ENCODE measurements at places on chromosomes 7 and 10. TPM values are rescaled to one million over a fixed set of nuclear protein-coding genes. Genes with fewer than 3 reads are reported as not detected.

GRCh38 chr10:89203237-89203636 is 3.9 kb downstream of the CH25H start:
- peaks cover 7% of the 10 kb centered on the region for H3K4me1 ChIP-seq
- peaks cover 17% of the 10 kb centered on the region for H3K27me3 ChIP-seq
- no peaks in the 10 kb centered on the region for H3K36me3 ChIP-seq

GRCh38 chr7:50450590-50451032 is 461 bp upstream of the FIGNL1 start:
- H3K27me3 ChIP-seq, result peaks cover 15% of the 10 kb centered on the region
- peaks cover 11% of the 10 kb centered on the region for H3K36me3 ChIP-seq
- H3K4me3 ChIP-seq, result peak overlapping the region; percentile 84
- peak overlapping the region; percentile 79 for H3K27ac ChIP-seq

GRCh38 chr10:50496228-50496627 is 127.5 kb downstream of the SGMS1 start:
- DNase-seq, result no peak
- no peak overlapping the region for H3K4me3 ChIP-seq
- H3K27ac ChIP-seq, result no peak overlapping the region
- H3K27me3 ChIP-seq, result no peaks in the 10 kb centered on the region

DNA sequence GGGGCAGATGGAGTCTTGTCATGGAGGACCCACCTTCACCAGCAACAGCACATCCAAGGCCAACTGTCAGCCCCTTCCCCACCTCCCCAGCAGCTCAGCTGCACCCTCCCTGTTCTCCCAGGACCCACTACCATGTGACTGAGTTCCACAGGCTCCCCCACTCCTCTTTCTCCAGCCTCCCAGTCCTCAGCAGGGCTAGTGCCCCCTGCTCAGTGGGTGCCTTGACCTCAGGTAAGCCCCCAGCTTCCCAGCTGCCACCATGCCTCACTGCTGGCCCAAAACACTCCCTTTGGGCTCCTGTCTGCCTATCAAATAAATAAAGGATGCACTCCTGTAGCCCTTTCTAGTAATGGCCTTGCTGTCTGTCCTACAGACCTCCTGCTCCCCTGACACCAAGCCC is 174.4 kb downstream of the SLIT1 start:
- H3K36me3 ChIP-seq, result peaks cover 12% of the 10 kb centered on the region
- no peak overlapping the region for H3K4me3 ChIP-seq
- H3K4me1 ChIP-seq, result no peaks in the 10 kb centered on the region
- no peak for DNase-seq

- no peak for DNase-seq
- no peaks in the 10 kb centered on the region for H3K27me3 ChIP-seq
- H3K4me1 ChIP-seq, result peaks cover 4% of the 10 kb centered on the region
These were observed 26.1 kb downstream of the LRRTM3 start for GRCh38 chr10:66951896-66952295.

DNA sequence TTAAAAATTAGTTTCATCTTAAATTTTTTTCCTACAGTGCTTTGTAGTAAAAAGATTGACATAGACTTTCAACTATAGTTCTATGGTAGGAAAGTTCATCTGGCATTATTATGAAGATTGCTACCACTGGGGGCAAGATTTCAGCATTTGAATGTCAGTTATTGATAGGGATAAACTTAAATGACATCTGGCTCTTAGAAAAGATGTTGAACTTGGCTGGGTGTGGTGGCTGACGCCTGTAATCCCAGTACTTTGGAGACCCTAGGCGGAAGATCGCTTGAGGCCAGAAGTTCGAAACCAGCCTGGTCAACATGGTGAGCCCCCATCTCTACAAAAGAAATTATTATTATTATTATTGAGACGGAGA is 1.4 kb upstream of the TRA2A start:
- no peak for DNase-seq
- H3K27me3 ChIP-seq, result no peaks in the 10 kb centered on the region
- H3K4me3 ChIP-seq, result peak overlapping the region; percentile 59
- peaks cover 8% of the 10 kb centered on the region for H3K36me3 ChIP-seq
- H3K4me1 ChIP-seq, result peaks cover 21% of the 10 kb centered on the region

GRCh38 chr10:54577682-54578081 is 223.3 kb downstream of the PCDH15 start:
- H3K27ac ChIP-seq, result no peak overlapping the region
- no peaks in the 10 kb centered on the region for H3K27me3 ChIP-seq
- DNase-seq, result no peak
- H3K4me1 ChIP-seq, result no peaks in the 10 kb centered on the region
- H3K36me3 ChIP-seq, result no peaks in the 10 kb centered on the region
- no peak overlapping the region for H3K4me3 ChIP-seq

GRCh38 chr7:42453931-42454361 is 216.9 kb upstream of the GLI3 start:
- H3K4me3 ChIP-seq, result no peak overlapping the region
- no peak for DNase-seq
- H3K27me3 ChIP-seq, result peaks cover 12% of the 10 kb centered on the region
- no peak overlapping the region for H3K27ac ChIP-seq

DNA sequence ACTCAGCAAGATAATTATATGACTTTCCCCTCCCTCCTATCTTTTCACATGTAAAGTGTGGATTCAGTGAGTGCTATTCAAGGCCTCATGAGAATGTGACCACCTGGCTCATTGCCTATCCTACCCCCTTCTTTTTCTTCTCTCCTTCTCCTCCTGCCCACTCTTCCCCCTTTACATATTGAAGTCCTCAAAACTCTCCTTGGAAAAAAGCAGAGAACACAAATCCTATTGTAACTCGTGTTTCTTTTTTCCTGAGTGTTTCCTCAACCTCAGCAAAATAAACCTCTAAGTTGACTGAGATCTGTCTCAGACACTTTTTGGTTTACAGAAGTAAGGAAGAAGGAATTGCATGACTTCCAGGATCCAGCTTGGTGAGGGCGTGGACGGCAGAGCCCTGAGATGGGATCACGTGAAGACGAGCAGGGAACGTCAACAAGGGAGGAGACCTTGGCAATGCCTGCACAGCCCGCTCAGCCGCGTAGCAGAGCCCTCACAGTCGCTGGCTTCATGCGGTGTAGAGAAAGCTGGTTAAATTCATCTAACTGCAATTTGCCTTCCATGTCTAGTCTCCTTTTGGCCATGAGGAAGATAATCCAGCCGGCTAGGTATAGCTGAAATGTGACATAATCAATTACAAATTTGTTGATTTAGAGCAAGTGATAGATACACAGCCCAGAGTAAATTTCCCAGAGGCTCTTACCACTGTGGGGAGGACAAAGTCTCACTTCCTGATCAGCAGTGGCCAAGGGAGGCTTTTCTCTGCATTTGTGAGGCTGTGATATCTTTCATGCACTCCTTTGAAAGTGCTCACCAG is 75.7 kb downstream of the LYZL2 start:
- peak overlapping the region; percentile 4 for H3K27ac ChIP-seq
- DNase-seq, result no peak
- no peak overlapping the region for H3K4me3 ChIP-seq
- H3K4me1 ChIP-seq, result peaks cover 27% of the 10 kb centered on the region
- H3K36me3 ChIP-seq, result no peaks in the 10 kb centered on the region
- H3K27me3 ChIP-seq, result no peaks in the 10 kb centered on the region

DNA sequence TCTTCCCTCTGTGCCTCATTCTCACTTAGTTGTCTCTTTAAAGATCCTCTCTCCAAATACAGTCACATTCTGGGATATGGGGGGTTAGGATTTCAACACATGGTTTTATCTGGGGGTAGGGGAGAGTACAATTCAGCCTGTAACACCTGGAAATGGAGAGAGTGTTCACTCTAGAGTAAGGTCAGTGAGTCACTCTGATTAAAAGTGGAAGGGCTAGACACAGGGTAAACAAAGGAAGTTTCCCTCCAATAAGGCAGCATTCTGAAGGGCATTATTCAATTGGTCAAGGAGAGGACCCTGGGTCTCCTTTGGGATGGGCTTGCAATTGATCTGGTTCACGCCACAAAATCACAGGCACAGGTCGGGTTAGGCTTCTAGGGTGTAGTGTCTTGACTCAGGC is 232.8 kb upstream of the NPSR1 start:
- H3K4me3 ChIP-seq, result no peak overlapping the region
- H3K4me1 ChIP-seq, result peaks cover 4% of the 10 kb centered on the region
- H3K27me3 ChIP-seq, result no peaks in the 10 kb centered on the region

- no peaks in the 10 kb centered on the region for H3K36me3 ChIP-seq
- H3K4me3 ChIP-seq, result no peak overlapping the region
- H3K27ac ChIP-seq, result no peak overlapping the region
- DNase-seq, result no peak
These were observed 356.4 kb downstream of the TNS3 start for GRCh38 chr7:47225387-47226131.

The AGR2 gene
- total RNA-seq, result 56.3 TPM

The AKR1B1 gene
- total RNA-seq, result 96.0 TPM

The TAS2R40 gene
- not detected for total RNA-seq

The HOXA4 gene
- 13.7 TPM for total RNA-seq

The TCERG1L gene
- 0.53 TPM for total RNA-seq

The CRPPA gene
- 3.8 TPM for total RNA-seq

The RPP38 gene
- total RNA-seq, result 19.0 TPM

The FAM20C gene
- 32.9 TPM for total RNA-seq

The TPK1 gene
- 2.5 TPM for total RNA-seq

The ZNF117 gene
- total RNA-seq, result 63.3 TPM

The GTPBP4 gene
- 57.9 TPM for total RNA-seq

The PRLHR gene
- total RNA-seq, result 1.5 TPM

The DDX21 gene
- 38.2 TPM for total RNA-seq

The GJC3 gene
- total RNA-seq, result 0.27 TPM
